ENCODE measurements at places on chromosomes 11 and 22.

- DNase-seq, result no peak
Observed at GRCh38 chr11:118342503-118343161, at the start of gene CD3D. CD3D (minus strand) TSS chr11:118342705; CDS start chr11:118342607, 98 bp downstream.

DNA sequence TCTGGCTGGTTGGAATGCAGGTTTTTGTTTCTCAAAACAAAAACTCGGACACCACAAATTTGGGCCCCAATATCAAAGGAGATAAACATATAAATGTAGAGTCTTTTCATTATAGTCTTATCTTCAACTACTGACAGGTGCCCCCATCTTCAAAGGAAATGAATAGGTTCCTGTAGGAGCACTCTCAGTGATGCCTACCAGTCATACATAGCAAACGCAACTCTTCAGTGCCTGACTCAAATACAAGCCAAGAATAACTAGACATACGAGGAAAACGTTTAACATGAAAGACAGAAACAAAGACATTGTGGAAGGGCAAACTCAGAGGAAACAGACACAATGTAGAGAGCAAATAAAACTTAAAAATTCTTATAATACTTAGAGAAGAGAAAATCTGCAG, 13.9 kb downstream of the KDM4D start:
- DNase-seq, result no peak

DNA sequence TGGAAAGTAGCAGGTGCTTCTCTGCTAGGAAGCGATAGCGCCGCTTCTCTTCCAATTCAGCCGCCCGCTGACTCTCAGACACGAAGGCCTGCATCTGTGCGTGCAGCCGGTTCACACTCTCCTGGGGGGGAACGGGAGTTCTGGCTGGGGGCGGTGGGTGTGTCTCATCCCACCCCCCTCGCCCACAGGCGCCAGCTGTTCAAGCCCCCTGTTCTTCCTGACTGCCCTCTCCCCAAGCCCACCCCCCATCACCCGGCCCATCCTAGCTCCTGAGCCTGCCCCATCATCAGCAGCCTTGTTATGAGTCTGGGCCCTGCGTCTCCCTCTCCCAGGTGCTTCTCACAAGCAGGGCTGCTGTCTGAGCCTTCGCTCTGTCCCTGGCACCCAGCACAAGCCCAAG, 13.1 kb upstream of the SLC16A8 start:
- DNase-seq, result no peak

DNA sequence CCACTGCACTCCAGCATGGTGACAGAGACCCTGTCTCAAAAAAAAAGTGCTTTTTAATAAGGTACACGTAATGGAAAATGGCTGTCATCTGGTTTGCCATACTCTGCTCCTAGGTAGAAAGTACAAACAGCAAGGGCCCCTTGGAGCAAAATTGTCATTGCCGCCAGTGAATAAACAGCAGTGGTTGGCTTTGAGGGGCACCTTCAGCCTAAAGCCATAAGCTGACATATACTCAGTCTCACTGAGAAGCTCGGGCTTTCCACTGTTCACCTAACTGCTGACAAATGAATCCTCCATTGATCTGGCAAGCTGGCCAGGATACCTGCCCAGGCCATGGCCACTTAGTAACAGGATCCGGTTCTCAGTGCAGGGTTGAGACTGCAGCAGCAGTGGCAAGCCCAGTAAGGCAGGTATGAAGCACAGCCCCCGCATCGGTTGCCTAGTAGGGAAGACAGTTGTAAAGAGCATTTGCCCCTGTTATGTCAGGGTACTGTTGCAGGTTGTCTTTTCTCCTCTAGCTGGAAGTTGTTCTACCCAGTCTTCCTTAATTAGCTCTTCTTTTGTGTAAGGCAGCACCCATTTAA, 38.8 kb downstream of the MARK2 start:
- no peak for DNase-seq

DNA sequence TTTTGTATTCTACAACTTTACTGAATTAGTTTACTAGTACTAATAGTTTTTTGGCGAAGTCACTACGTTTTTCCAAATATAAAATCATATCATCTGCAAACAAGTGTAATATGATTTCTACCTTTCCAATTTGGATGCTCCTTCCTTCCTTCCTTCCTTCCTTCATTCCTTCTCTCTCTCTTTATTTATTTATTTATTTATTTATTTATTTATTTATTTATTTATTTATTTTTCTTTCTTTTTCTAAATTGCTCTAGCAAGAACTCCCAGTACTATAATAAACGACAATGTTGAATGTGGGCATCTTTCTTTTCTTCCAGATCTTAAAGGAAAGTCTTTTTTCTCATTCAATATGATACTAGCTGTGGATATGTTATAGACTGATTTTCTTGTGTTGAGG, 656.0 kb upstream of the LUZP2 start:
- no peak for DNase-seq

GRCh38 chr22:29524442-29525191, 28.9 kb downstream of the THOC5 start:
- no peak for DNase-seq

DNA sequence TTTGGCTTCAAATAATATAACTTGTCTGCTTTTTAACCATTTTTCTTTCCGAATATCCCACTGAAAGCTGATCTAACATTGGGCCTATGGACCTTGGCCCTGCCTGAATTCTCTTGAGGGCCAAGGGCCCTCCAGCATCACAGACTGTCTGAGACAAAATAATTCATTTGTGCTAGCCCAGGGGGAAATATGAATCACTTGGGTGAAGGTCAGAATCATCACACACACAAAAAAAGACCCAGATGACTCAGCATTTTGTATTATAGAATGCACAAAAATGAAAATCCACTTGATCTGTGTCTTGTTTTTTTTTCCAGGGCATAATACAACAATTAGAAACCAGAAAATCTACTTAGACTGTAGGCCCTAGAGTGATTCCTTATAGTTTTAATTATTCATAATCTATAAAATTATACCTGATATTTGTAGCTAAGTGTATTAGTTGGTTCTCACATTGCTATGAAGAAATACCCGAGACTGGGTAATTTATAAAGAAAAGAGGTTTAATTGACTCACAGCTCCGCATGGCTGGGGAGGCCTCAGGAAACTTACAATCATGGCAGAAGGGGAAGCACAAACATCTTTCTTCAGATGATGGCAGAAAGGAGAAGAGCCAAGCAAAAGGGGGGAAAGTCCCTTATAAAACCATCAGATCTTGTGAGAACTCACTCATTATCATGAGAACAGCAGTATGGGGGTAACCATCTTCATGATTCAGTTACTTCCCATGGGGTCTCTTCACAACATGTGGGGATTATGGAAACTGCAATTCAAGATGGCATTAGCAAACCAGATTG, 15.6 kb upstream of the RDX start:
- DNase-seq, result no peak

GRCh38 chr11:78193806-78194205, 5.1 kb downstream of the USP35 start:
- peak; percentile 36 for DNase-seq

- DNase-seq, result peak; percentile 34
Observed at GRCh38 chr22:23520863-23521440, 59.1 kb downstream of the IGLL1 start.

Data from breast epithelium (tissue), 4 donors.